Prostate gland (tissue), 2 donors: ENCODE measurements at places on chromosomes 13 and 19. TPM values are rescaled to one million over a fixed set of nuclear protein-coding genes. Genes with fewer than 3 reads are reported as not detected.

The ACTMAP gene
- total RNA-seq: 4.4 TPM

The CAPN12 gene
- total RNA-seq: 6.0 TPM

DNA sequence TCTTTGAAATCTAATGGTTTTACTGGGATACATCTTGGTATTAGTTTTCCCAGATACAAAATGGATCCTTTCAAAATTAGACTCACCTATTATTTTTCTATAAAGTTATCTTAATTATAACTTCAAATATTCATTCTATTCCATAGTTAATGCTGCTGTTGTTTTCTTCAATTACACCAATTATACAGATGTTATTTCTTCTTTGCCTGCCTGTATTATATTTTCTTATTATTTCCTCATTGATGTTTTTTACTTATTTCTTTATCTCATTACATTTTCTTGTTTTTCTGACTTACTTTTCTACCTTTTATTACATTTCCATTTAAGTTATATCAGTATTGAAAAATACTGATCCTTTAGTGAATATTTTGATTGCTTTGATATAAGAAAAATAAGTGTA is 40.9 kb downstream of the SPACA7 start:
- no peaks in the 10 kb centered on the region for H3K4me1 ChIP-seq
- no peak for DNase-seq
- H3K4me3 ChIP-seq: no peak overlapping the region
- H3K36me3 ChIP-seq: no peaks in the 10 kb centered on the region
- no peaks in the 10 kb centered on the region for H3K27me3 ChIP-seq
- H3K27ac ChIP-seq: no peak overlapping the region

GRCh38 chr13:40149611-40150274 is 494.3 kb downstream of the COG6 start:
- H3K4me1 ChIP-seq: no peaks in the 10 kb centered on the region
- H3K36me3 ChIP-seq: no peaks in the 10 kb centered on the region
- peak; percentile 19 for DNase-seq
- H3K4me3 ChIP-seq: no peak overlapping the region

- no peaks in the 10 kb centered on the region for H3K36me3 ChIP-seq
- no peaks in the 10 kb centered on the region for H3K27me3 ChIP-seq
- no peaks in the 10 kb centered on the region for H3K4me1 ChIP-seq
Measured at GRCh38 chr19:7869910-7870511, 4.2 kb downstream of the PRR36 start.

DNA sequence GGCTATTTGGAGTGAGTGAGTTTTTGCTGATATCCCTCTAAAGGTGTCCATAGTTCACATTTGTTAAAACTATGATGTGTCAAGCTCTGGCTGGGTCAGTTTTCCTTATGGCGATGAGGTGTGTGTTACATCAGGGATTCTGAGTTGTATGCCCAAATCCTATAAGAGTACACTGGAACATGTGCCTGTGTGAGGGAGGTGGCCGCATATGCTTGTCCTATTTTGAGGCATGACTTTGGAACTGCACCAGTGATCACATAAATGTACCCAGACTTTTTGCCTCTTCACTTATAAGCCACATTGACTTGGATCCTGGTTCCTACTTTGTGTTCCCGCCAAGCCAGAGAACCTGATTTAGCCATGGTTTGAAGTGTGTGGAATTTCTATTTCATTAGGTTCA is 140.3 kb upstream of the RXFP2 start:
- H3K27me3 ChIP-seq: no peaks in the 10 kb centered on the region
- DNase-seq: no peak
- H3K27ac ChIP-seq: no peak overlapping the region
- H3K4me3 ChIP-seq: no peak overlapping the region

DNA sequence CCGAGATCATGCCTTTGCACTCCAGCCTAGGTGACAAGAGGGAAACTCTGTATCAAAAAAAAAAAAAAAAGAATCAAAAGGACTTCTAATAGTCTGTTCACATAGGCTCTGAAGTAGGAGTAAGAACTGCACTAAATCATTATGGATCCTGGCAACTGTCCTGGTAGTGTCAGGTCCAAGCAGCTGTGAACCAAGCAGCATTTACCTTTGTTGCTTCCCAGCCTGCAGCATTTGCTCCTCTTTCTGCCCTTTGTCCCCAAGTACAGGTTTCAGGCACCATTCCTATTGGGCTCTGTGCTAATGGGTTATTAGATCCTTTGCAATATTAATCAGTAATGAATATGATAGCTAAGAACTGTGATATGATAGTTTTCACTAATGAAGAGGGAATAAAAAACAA is 77.4 kb upstream of the NBEA start:
- H3K27ac ChIP-seq: no peak overlapping the region
- H3K4me1 ChIP-seq: no peaks in the 10 kb centered on the region
- H3K36me3 ChIP-seq: no peaks in the 10 kb centered on the region
